ENCODE measurements at places on chromosomes 16 and 17.

DNA sequence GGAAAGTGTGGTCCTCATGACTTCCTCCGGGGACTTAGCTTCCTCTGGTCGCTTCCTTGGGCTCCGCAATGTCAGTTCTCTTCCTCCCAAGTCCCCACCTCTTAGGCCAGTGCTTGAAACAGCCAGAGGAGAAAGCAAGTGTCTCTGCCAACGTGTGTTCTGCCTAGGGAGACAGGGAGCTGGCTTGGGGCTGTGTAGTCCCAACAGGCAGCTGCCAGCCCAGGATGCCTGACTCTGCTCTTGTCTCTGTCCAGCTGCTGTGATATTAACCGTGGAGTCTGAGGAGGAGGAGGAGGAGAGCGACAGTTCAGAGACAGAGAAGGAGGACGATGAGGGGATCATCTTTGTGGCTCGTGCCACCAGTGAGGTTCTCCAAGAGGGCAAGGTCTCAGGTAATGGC is 13.5 kb upstream of the PLEKHG4 start:
- no peak for DNase-seq

- DNase-seq, result no peak
Measured at GRCh38 chr17:32819035-32819434, 57.9 kb downstream of the MYO1D start.

GRCh38 chr16:66325717-66326376 is 40.6 kb upstream of the CDH5 start:
- DNase-seq, result no peak

- no peak for DNase-seq
Measured at GRCh38 chr17:37438141-37438540, 31.5 kb downstream of the TADA2A start.

- no peak for DNase-seq
Measured at GRCh38 chr16:49649013-49649765, 206.7 kb downstream of the ZNF423 start.

GRCh38 chr16:87657621-87658192 is 55.4 kb downstream of the JPH3 start:
- DNase-seq, result no peak

GRCh38 chr17:71825687-71826086 is 295.1 kb upstream of the SOX9 start:
- DNase-seq, result no peak

GRCh38 chr17:4696437-4696805 is 7.5 kb downstream of the PELP1 start:
- DNase-seq, result no peak

- DNase-seq, result no peak
Measured at GRCh38 chr16:1132431-1132830, 20.5 kb upstream of the CACNA1H start.

DNA sequence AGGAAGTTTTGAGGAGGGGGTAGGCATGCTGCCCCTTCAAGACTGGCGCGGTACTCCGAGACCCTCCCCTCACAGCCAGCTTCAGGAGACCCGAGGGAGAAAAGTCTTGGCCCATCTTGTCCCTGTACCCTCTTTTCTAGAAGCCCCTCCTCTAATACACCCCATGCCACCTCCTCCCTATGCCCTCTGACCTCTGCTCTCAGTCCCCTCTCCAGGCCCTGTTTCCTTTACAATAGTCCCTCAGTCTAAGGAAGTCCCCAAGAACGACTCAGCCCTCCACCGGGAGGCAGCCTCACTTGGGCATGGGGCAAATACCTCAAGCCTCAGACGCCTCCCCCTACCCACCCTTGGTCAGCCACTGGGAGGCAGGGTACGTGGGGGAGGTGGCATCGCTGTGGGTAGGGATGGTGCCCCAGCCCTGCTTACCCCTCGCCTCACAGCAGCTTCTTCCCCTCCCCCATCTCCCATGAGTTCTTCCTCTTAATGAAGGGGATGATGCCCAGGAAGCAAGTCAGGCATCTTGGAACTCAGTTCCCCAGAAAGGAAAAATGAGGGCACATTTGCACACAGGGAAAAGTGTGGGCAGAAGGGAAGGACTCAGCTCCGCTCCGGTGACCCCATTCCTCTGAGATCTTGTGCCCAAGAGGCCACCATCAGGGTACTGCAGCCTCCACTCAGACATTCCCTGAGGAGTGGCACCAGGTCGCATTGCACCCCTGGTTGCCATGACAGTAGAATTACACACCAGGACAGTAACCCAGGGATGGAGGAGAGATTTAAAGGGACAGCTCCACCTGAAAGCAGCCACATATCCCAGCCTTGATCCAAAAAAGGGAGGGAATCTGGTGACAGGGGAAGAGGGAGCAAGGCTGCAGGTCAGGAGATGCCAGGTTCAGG is 6.2 kb downstream of the MPP2 start:
- no peak for DNase-seq

- DNase-seq, result no peak
Measured at GRCh38 chr17:46883871-46884520, 32.6 kb downstream of the WNT9B start.

- no peak for DNase-seq
Measured at GRCh38 chr16:21150375-21151001, at the start of gene DNAH3. Gene DNAH3, minus strand, starts transcription at chr16:21150846. Its CDS starts 527 bp downstream, at chr16:21150319.

GRCh38 chr16:78240459-78241222 is 141.2 kb downstream of the WWOX start:
- DNase-seq, result no peak

DNA sequence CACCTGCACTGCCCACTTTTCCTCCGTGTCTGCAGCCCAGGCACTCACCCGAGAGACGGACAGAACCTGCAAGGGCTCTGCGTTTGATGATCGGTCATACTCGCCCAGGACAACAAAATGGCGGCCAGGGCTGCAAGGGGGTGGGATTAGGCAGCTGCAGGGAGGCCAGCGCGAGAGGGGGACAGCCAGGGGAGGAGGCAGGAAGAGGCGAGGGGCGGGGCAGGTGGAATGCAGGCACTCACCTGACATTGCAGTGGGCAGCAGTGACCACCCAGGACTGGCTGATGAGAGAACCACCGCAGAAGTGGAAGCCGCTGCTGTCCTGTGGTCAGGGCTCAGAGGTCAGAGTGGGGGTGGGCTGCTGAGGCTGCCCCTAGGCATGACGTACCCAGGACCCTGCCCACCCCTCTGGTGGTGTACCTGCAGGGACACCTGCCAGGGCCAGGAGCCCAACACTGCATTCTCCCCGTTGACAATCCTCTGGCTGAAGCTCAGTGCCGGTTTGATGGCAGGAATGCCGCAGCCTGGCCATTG is 917 bp downstream of the CTRL start:
- no peak for DNase-seq

GRCh38 chr17:6546069-6546718 is 10.2 kb downstream of the PITPNM3 start:
- DNase-seq, result no peak
